ENCODE measurements at places on chromosomes 1 and 21. TPM values are rescaled to one million over a fixed set of nuclear protein-coding genes. Genes with fewer than 3 reads are reported as not detected.

DNA sequence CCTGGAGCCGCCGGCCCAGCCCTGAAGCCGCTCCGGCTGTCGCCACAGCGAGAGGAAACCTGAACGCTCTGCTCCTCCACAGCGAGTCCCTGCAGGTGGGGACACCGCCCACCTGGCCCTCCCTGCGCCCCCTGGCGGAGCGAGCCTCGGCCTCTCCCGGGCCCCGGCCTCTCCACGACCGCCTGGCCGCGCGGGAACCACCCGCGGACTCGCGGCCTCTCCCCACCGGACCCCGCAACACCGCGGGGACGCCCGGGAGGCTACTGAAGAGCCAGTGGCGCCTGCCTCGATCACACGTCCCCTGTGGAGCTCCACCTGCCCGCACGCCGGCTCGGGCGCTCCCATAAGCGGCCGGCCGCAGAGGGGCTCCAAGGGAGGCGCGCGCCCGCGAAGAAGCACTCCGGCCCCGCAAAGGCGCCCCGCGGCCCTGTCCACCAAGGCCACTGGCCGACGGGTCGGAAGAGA, 109.6 kb downstream of the KCNN3 start:
- peak overlapping the region; percentile 18 for H3K4me3 ChIP-seq
- no peak for DNase-seq
- H3K27ac ChIP-seq, result no peak overlapping the region
- H3K36me3 ChIP-seq, result no peaks in the 10 kb centered on the region
- no peaks in the 10 kb centered on the region for H3K27me3 ChIP-seq
- H3K4me1 ChIP-seq, result peaks cover 12% of the 10 kb centered on the region

- H3K27ac ChIP-seq, result no peak overlapping the region
- H3K27me3 ChIP-seq, result no peaks in the 10 kb centered on the region
- no peak for DNase-seq
Observed at GRCh38 chr1:101683561-101683960, 313.2 kb downstream of the OLFM3 start.

Gene FHAD1
- not detected for total RNA-seq

Gene ILDR2
- 0.25 TPM for total RNA-seq

DNA sequence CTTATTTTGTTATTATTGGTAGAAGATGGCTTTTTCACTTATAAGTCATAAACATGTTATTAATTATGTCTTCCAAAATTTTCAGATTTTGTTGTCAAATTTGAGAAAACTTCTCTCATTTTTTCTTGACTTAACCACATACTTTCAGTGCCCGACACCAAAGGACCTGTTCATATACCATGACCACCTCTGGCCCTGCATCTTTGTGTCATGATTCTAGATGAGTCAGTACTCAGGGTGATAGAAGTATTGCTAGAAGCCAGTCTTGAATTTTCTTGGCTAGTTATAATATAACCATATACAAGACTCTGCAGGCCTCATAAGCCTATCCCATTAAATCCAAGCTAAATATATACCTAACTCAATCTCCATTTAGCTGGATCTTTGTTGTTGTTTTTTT, 35.4 kb upstream of the DPH5 start:
- no peak overlapping the region for H3K27ac ChIP-seq
- no peaks in the 10 kb centered on the region for H3K4me1 ChIP-seq
- no peak for DNase-seq
- no peaks in the 10 kb centered on the region for H3K27me3 ChIP-seq
- H3K36me3 ChIP-seq, result no peaks in the 10 kb centered on the region

DNA sequence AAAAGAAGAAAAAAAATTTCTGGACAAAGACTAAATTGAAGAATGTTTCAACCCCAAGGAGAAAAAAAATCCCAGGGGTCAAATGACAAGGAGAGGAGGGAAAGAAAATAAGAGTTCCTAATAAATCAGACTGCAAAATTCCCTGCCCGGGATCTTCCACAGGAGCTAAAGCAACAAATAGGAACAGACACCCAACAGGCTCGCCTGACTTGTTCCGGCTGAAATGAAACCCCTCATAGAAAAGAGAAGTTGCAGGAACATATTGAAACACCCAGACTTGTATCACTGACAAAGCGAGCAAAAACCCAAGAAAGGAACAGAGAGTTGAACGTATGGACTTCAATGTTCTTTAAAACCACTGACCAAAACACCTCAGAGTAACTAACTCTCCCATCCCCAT, 123.0 kb downstream of the TIAM1 start:
- no peak overlapping the region for H3K27ac ChIP-seq
- H3K27me3 ChIP-seq, result no peaks in the 10 kb centered on the region
- H3K4me1 ChIP-seq, result peaks cover 21% of the 10 kb centered on the region
- no peaks in the 10 kb centered on the region for H3K36me3 ChIP-seq

Gene RAVER2
- 15.0 TPM for total RNA-seq

GRCh38 chr1:112935461-112936111, 20.4 kb downstream of the SLC16A1 start:
- no peak for DNase-seq
- H3K27me3 ChIP-seq, result no peaks in the 10 kb centered on the region
- H3K36me3 ChIP-seq, result no peaks in the 10 kb centered on the region
- peaks cover 13% of the 10 kb centered on the region for H3K4me1 ChIP-seq
- H3K4me3 ChIP-seq, result no peak overlapping the region
- no peak overlapping the region for H3K27ac ChIP-seq

DNA sequence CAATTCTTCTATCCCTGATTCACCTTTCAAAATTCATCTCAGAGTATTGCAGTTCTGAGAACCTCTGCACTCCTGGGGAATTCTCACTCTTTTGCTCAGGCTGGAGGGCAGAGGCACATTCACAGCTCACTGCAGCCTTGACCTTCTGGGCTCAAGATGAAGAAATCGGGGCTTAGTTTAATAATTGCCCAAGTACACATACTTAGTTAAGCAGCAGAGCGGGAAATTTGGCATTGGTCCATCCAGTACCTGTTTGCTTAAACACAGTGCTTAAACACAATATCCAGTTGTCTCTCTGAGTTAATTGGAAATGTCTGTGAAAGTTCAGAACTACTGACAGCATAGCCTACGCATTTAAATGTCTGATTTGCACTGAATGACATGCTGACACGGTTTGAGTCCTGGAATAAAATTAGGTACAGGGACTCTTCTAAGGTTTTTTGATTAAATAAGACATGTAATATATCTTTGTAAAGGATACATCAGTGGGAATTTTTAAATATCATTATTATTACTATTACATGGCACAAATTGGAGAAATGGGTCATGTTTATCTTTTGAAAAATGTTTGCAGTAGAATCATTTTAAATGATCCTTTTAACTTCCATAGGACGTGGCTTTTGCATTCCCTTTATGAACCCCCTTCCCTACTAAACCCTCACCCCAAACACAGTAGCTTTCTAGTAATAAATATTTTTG, 337.4 kb downstream of the SRGAP2C start:
- H3K27ac ChIP-seq, result no peak overlapping the region
- H3K4me3 ChIP-seq, result no peak overlapping the region
- no peaks in the 10 kb centered on the region for H3K36me3 ChIP-seq
- no peaks in the 10 kb centered on the region for H3K27me3 ChIP-seq
- no peak for DNase-seq
- H3K4me1 ChIP-seq, result peaks cover 7% of the 10 kb centered on the region
